ENCODE measurements at places on chromosomes 12 and 14.

GRCh38 chr12:47268501-47269454 lies 189.0 kb upstream of the AMIGO2 start:
- DNase-seq, result no peak

DNA sequence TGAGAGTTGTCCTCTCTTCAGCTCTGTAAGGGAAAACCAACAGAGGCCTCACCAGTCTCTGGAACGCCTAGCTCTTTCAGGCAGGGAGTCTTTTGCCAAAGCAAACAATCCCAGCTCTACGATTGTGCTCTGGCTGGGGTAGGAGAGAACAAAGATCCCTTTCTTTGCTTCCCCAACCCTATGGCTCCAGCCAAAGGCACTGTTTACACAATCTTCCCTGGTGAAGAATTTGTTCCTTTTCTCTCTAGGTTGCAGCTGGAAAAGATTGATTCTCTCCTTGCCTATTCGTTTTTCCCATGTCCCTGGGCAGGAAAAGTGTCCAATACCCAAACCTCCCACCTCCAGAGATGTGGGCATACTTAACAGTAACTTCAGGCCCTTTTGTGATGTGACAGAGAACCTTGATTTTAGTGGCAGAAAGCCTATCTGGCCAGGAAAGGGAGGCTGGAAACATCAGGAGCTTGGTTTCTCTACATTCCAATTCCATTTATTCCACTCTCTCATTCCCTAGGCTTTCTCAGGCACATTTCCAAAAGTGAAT lies 16.8 kb downstream of the ATP5MC2 start:
- no peak for DNase-seq

- DNase-seq, result no peak
These were observed 100.7 kb downstream of the DUSP6 start for GRCh38 chr12:89251342-89252271.

DNA sequence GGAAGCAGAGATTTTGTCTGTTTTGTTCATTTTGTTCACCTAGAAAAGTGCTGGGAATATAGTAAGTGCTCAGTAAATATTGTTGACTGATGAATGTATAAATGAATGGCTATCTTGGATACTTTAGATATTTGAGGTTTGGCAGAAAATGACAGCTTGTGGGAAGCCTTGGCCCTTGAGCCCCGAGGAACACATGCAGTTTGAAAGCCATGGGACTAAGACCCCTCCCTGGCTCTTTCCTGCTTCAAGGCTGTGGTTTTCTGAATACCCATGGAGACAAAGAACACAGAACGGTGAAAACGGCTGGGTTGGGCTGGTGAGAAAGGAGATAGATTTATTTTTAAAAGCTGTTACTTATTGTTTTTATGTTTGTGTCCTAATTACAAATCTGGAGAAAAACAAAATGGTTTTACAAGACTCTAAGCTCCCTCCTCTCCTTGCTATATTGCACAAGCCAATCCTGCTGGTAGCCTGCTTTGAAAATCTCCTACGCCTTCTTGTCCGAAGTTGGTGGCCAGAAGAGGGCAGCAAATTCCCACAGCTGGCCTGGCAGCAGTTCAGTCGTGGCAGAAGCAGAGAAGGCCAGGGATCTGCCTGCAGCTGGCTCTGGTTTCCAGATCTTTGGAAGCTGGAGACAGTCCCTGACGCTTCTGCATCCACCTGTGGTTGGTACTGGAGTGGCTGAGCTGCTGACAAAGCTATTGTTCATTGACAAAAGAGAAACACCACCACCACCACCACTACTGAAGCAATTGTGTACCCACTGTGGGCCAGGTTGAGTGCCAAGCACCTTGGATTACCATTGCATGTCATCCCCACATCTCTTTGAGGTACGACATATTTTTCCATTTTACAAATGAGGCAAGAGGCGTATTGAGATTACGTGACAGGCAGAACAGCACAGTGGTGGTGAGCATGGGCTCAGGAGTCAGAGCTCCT lies 5.2 kb upstream of the KRT85 start:
- peak; percentile 63 for DNase-seq

GRCh38 chr12:130192642-130193345 lies 30.5 kb downstream of the FZD10 start:
- DNase-seq, result no peak

Data from K562 (cell line).